Chondrocyte (in vitro differentiated cells): ENCODE measurements at places on chromosomes 13 and 19. TPM values are rescaled to one million over a fixed set of nuclear protein-coding genes. Genes with fewer than 3 reads are reported as not detected.
A peak's percentile ranks its signal among the peaks of the same experiment; 100 is the strongest.

The PBX4 gene
- total RNA-seq: 1.1 to 1.5 TPM (median 1.2 TPM) in 3 replicates

- DNase-seq: no peak
Measured at GRCh38 chr19:49591731-49592485, 926 bp downstream of the PRR12 start.

DNA sequence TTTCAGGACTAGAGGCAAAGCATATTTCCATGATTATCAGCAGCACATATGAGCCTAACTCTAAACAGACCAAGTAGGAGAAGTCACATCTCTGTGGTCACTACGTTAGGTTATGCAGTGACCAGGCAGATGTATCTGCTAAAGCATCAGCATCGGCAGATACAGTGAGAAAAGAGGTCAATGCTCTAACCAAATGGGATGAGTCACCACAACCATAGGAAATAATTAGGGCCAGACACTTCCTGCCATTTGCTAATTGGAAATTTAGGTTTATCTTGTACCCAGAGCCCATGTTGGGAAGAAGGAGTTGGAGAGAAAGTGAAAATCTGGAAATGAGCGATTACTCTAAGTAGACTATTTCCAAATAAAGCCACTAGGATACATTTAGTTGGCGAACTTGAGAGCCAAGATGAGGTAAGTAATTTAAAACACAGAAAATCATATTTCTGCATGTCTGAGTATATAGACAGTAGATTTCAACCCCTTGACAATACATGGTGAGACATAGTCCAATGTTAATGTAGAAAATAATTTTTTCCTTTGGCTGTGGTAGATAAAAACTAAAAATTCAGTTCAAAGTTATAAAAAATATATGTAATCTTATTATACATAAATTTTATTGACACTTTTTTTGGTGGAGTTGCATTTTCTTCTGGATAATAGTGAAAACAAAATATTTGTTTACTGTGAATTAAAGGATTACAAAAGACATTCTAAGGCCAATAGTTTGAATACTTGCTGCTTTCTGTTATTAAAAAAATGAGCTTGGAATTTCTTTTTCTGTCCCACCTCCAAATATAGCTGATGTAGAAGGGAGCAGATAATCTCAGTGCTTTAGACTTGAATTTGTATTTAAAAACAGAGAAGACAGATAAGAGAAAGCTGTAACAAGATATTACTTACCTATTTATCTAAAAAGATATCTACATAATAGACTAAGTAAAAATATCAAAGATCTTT is 104.4 kb upstream of the CSNK1A1L start:
- DNase-seq: no peak

GRCh38 chr19:48510421-48511268 is 990 bp downstream of the LMTK3 start:
- no peak for DNase-seq

- DNase-seq: no peak
Measured at GRCh38 chr13:95745289-95745688, 68.3 kb downstream of the DNAJC3 start.

The HPN gene
- total RNA-seq: not detected in 3 replicates

The FLT1 gene
- total RNA-seq: 0.60 to 1.5 TPM (median 0.65 TPM) in 3 replicates

DNA sequence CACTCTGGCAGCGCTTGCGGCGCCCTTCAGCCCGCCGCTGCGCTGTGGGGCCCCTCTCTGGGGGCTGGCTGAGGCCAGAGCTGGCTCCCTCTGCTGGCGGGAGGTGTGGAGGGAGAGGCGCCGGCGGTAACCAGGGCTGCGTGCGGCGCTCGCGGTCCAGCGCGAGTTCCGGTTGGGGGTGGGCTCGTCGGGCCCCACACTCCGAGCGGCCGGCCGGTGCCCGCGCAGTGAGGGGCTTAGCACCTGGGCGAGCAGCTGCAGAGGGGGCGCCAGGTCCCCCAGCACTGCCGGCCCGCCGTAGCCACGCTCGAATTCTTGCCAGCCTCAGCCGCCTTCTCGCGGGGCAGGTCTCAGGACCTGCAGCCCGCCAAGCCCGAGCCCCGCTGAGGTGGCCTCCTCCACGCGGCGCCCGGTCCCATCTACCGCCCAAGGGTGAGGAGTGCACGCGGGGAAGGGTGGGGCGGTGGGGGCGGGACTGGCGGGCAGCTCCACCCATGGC is 879.0 kb upstream of the SLITRK5 start:
- peak; percentile 68 for DNase-seq

The FXYD7 gene
- not detected in 3 replicates for total RNA-seq

DNA sequence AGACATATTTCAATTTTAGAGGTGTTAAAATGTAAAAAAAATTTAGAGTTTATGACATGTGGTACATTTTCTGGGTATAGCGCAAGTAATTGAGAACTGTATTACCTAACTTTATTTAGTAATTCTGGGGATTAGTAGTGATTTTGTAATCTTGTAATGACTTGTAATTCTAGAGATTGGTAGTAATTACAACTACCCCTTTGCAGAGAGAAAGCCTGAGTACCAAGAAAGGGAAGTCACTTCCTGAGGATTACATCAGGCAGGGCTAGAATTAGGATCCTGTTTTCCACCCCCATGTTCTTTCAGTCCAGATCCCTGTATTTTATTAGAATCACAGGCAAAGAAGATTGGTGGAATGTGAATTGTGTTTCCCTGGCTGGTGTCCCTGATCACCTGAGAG is 274.9 kb downstream of the KCNRG start:
- DNase-seq: no peak

GRCh38 chr13:113846636-113847318 is 17.1 kb downstream of the GAS6 start:
- DNase-seq: peak; percentile 90

- DNase-seq: no peak
Measured at GRCh38 chr13:39577838-39578491, 25.0 kb downstream of the LHFPL6 start.

GRCh38 chr19:35874392-35874930 is 6.1 kb downstream of the APLP1 start:
- DNase-seq: no peak

The VSTM1 gene
- total RNA-seq: not detected in 3 replicates

The NPAS1 gene
- 1.0 to 1.8 TPM (median 1.7 TPM) in 3 replicates for total RNA-seq

- DNase-seq: no peak
Measured at GRCh38 chr13:20814224-20814910, 40.6 kb upstream of the EEF1AKMT1 start.

GRCh38 chr13:51624695-51625345 is 40.6 kb downstream of the WDFY2 start:
- DNase-seq: no peak

The ZSCAN4 gene
- total RNA-seq: not detected in 3 replicates

The LILRA1 gene
- total RNA-seq: not detected in 3 replicates

The DNMT1 gene
- 46.1 to 90.2 TPM (median 47.8 TPM) in 3 replicates for total RNA-seq

GRCh38 chr13:28089065-28089464 is 11.3 kb downstream of the FLT3 start:
- no peak for DNase-seq

GRCh38 chr19:28117143-28117542 is 1095.8 kb downstream of the UQCRFS1 start:
- no peak for DNase-seq

The CYP2A7 gene
- not detected in 3 replicates for total RNA-seq

The SULT2B1 gene
- 0.22 TPM in 1 of 3 replicates, not detected in the others for total RNA-seq
